ENCODE measurements at places on chromosomes 2 and 18.

GRCh38 chr2:15908371-15908770, 32.0 kb upstream of the MYCN start:
- no peak for DNase-seq

- no peak for DNase-seq
Measured at GRCh38 chr2:152453129-152453911, 118.3 kb downstream of the FMNL2 start.

DNA sequence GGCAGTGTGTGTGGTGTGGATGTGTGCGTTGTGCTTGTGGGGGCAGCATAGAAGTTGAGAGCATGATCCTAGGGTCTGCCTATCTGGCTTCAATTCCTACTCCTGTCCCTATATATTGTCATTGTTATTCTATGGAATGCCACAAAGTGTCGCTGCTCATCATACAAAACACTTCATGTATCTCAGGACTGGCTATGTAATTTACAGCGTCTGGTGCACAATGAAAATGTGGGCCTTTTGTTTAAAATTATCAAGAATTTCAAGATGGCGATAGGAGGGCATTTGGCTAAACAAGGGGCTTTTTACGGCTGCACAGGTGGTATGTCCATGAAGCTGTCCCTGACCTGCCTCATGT, 3.4 kb downstream of the SERPINB2 start:
- no peak for DNase-seq

- no peak for DNase-seq
Measured at GRCh38 chr18:3529601-3530000, 79.6 kb downstream of the TGIF1 start.

DNA sequence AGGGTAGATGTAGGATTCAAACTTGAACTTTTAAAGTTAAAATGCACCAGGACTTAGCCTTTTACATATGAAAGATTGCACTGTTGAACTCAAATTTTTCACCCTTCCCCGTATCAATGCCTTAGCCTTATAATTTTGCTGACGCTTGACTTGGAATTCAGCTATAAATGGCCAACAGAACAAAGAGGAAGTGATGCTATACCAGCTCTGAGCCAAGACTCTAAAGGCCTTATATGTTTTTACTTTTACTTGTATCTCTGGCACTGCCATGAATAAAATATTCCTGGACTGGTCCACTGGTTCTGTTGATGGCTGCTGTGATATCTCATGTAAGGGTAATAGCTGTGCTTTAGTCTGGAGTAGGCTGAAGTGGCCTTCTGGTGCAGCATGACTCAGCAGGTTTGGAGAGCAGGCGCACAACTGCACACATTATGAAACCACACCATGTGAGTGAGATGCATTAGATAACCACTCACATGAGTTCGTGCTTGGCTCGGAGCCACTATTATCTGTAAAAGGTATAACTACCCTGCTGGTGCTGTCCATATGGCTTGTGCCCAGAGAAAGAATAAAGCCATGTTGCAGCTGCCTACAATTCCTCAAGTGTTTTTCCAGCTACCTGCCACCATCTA, 8.4 kb upstream of the IER3IP1 start:
- DNase-seq = no peak

DNA sequence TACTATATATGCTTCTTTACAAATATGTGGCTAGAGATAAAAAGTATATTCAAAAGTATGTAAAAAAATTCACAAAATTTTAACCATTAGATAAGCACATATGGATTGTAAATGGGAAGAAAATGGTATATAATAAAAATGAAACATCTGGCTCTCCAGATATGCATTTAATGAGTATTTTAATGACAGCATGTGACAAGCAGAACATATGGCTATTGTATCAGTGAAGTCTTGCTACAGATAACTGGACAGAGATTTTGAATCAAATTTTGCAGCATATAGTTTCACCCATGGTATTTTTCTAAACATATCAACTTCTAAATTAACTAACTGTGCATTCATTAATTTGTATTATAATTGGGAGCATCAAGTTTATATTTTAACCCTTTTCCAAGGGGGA, 5.0 kb upstream of the ABCA12 start:
- no peak for DNase-seq

- no peak for DNase-seq
Measured at GRCh38 chr2:224924631-224925030, 117.6 kb downstream of the DOCK10 start.

GRCh38 chr2:161975813-161976160, 98.2 kb downstream of the DPP4 start:
- no peak for DNase-seq

GRCh38 chr18:4130734-4131719, 324.1 kb downstream of the DLGAP1 start:
- DNase-seq = no peak

DNA sequence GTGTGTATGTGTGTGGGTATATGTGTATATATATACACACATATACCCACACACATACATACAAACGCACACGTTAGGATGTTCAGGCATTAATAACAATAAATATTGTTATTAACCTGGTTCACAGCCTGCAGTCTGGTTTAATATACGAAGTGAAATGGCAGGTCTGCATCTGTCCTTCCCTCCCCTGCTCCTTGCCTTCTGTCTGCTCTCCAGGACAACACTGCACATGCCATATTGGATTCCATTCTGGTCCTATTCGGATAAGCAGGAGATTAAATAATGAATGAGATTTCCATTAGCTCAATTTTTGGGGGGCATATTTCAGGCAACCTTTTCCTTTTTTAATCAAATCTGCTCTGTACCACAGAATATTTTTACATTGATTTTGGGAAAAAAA, 158.0 kb downstream of the CELF4 start:
- no peak for DNase-seq

GRCh38 chr18:26614374-26614773, 66.0 kb upstream of the KCTD1 start:
- DNase-seq = no peak

DNA sequence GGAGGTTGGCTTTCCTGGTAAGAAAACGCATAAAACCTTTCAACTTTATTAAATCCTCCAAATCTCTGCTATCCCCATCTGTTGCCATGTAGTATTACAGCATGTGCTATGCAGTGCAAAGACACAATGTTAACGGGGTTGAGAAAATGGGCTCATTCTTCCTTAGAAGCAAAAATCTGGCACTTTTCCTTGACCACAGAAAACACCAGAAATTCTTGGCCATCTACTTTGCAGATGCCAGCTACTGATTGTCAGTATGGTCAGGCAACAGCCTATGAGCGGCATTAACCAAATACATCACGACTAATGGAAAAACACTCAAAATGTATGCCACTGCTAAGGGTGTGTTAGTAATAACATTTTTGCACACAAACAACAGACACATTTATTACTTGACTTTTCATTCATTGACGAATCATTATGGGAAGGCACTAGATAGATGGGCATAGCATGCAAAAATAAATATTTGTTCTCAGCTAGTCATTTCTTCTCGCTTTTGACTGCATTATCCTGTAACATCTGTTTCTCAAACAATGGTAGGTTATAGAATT, 65.2 kb upstream of the CRIM1 start:
- DNase-seq = no peak

GRCh38 chr2:74911061-74911460, 47.4 kb upstream of the POLE4 start:
- no peak for DNase-seq

DNA sequence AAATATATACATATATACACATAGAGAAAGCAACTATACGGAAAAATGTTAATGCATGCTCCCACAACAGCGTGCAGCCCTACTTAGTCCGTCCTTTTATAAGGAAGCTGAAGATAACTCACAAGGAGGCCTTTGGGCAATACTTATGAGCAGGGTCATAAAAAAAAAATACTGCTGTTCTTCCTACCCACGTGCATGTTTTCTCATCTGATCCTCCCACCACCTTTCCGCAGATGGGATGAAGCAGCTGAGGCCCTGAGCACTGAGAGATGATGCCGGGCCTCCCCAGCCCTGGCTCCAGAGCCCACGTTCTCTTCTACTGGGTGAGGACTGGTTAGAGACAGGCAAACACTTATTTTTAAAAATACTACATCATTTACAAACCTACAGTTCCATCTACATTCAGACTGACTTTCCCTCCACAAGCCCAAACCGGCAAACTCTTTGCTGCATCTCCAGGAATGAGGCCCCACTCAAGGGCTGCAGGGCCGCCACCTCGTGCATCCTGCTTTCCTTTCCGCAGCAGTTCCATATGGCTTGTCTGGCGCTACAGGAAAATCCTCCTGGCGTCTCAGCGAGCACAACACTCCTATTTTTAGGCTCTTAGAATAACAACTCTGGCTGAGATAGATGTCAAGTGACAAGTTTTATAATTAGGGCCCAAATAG, 41.6 kb downstream of the TBC1D8 start:
- no peak for DNase-seq

- DNase-seq = no peak
Measured at GRCh38 chr2:196205011-196205766, 33.8 kb upstream of the STK17B start.

GRCh38 chr18:61064911-61065310, 268.3 kb upstream of the CDH20 start:
- no peak for DNase-seq

DNA sequence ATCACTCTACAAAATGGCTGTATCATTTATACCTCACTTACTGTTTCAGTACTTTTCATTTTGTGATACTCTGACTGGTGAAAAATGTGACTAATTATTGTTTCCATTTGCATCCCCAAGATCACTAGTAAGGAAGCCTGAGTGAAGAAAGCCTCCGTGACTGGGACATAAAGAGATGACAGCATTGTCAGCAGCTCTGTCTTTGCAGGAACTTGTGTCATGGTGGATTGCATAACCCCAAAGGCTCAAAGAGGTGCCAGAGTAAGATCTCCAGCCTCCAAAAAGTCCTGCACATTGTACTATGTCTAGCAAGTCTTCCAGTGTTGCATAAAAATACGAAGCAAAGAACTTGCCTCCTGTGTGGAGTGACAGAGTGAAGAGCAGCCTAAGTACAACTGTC, 187.5 kb upstream of the CRIM1 start:
- no peak for DNase-seq

- DNase-seq = no peak
Measured at GRCh38 chr2:15155959-15156574, 405.1 kb downstream of the NBAS start.

DNA sequence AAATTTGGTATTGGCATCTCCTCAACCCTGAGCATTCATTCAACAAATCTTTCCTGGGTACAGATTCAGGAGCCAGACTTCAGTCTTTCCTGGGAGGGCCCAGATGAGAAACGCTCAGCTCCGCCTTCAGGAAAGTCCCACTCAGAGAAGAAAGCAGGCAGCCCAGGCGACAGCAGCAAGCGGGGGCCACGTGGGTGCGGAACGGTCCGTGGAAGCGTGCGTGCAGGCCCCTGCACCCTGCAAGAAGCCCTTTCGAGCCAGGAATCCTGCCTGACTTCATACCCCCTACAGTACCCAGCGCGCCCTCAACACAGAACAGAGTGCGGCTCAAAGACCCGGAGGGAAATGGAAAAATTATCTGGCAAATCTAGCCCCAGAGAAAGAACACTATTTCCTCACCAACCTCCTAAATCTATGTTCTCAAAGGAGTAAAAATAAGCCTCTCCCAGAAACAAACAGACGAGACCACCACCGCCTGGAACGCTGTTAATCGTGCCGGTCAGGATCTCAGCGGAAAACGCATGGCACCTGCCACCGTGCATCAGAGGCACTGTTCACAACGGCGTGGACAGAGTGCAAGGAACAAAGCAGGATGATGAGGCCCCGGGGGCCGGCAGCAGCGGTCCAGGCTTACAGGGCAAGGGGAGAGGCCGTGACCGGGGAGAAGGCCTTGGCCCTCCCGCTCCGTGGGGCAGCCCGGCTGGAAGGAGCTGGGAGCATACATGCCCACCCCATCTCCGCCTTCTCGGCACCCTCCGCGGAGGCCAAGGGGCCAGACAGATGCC, 318.3 kb downstream of the EIPR1 start:
- no peak for DNase-seq

All from activated effector memory CD4-positive, alpha-beta T cell treated with anti-CD3 and anti-CD28 coated beads, Interleukin-2, amount 50 U/mL, for 16 hours (primary cell).